ENCODE measurements at places on chromosomes 7 and 10.

GRCh38 chr7:7614018-7614741 lies 26.4 kb upstream of the UMAD1 start:
- DNase-seq, result no peak

DNA sequence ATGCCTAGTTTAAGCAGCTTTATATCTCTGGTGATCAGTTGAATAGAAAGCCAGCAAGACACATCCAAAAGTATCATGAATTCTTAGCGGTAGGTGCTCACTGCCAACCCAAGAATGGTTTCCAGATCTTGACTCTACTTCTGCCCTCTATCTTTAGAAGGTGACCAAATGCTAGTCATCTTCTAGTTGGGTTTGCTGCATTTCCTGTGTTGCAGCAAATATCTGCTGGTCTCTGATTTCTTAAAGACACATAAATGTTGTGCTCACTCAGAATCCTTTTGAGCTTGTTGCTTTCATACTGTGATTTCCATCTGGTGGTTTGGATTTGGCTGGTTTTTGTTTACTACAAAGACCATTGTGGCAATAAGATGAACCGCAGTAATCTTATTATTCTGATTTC lies 2.2 kb downstream of the CDC123 start:
- no peak for DNase-seq

DNA sequence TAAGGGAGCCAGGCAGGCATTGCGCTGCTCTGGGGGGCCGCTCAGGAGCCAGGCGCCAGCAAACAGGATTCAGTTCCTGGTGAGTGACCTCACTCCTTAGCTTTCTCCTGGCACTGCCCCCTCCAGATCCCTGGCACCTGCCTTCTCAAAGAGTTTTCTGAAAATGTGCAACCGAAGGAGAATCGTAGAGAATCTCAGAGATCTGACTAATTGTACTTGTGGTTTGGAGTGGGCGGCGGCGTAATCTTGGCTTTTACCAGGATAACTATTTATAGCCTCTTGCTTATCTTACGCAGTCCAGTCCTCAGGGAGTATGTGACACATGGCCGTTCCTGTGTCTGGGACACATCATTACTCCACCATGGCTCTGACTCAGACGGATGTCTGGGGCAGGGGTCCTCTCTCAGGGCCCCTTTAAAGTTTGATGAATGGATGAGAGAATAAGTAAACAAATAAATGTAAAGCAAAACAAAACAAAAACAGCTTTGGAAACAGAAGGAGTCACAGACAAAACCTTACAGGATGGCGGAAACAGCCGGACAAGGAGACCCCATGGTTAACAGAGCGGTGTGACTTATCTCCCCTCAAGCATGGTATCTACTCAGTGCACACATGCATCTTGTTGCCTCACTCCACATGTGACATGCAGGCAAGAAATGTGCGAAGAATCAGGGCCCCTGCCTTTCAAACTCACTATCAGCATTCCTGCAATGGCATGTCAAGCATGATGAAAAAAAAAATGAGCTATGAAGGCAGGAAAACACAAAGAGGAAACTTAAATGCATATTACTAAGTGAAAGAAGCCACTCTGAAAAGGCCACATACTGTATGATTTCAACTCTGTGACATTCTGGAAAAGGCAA lies 99.7 kb downstream of the TNS3 start:
- DNase-seq, result no peak

GRCh38 chr10:71031026-71031425 lies 142.7 kb upstream of the PCBD1 start:
- no peak for DNase-seq

GRCh38 chr7:30062587-30062986 lies 34.4 kb downstream of the PLEKHA8 start:
- DNase-seq, result no peak

DNA sequence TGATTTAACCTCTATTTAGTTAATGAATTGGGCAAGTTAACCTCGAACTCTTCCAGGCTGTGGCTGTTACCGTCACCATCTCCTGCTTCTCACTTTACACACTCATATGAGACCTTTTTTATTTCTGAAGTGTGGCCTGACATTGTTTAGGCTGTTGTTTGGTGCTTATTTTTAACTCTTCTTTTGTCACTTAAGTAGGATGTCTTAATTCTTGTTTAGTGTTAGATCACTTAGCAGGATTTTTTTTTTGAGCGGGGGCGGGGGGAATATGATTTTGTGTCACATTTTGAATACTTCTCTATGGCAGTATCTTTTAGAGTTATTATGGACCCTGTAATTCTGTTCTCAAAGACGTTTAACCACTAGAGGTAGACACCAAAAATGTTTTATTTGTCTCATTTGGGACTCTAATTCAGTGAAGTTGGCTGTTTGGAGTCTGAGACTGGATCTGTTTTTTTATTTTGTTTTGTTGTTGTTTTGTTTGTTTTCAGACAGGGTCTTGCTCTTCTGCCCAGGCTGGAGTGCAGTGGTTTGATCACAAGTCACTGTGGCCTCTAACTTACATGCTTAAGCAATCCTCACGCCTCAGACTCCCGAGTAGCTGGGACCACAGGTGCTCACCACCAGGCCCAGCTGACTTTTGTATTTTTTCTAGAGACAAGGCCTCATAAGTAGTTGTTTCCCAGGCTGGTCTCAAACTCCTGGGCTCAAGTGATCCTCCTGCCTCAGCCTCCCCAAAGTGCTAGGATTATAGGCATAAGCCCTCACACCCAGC lies 73.5 kb downstream of the CUX1 start:
- DNase-seq, result no peak

- no peak for DNase-seq
Measured at GRCh38 chr10:127908959-127909267, 2.0 kb downstream of the PTPRE start.

DNA sequence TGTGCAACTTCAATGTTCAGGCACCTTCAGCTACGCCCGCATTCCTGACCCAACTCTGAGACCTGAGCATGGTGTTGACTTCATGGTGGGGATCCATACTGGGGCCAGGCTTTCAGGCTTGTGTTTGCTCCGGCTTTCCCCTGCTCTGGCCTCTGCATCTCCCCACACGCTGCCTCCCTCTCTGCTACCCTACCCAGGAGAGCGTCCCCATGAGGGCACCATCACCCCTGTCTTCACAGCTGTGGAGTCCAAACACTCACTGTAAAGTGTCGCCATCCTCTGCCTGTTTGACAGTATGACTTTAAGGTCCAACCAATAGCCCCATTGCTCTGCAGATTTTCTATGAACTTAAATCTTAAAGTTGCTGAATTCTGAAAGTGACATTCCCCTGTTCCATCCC lies 199.0 kb upstream of the GRB10 start:
- no peak for DNase-seq

- DNase-seq, result no peak
Measured at GRCh38 chr7:50552139-50552538, 13.1 kb downstream of the DDC start.

- no peak for DNase-seq
Measured at GRCh38 chr10:71494980-71495381, 98.3 kb downstream of the CDH23 start.

GRCh38 chr7:49885593-49886285 lies 112.3 kb downstream of the VWC2 start:
- no peak for DNase-seq

GRCh38 chr7:155343661-155344121 lies 46.0 kb downstream of the INSIG1 start:
- DNase-seq, result no peak

- no peak for DNase-seq
Measured at GRCh38 chr10:86376403-86376802, 9.8 kb upstream of the GRID1 start.

GRCh38 chr7:134561-135256 lies 57.7 kb upstream of the FAM20C start:
- DNase-seq, result no peak

Data from stimulated activated CD4-positive, alpha-beta T cell treated with anti-CD3 and anti-CD28 coated beads, Interleukin-4, amount 100 ng/mL, for 24 hours (primary cell).